Central memory CD8-positive, alpha-beta T cell (primary cell): ENCODE measurements at places on chromosomes 1 and 21.

DNA sequence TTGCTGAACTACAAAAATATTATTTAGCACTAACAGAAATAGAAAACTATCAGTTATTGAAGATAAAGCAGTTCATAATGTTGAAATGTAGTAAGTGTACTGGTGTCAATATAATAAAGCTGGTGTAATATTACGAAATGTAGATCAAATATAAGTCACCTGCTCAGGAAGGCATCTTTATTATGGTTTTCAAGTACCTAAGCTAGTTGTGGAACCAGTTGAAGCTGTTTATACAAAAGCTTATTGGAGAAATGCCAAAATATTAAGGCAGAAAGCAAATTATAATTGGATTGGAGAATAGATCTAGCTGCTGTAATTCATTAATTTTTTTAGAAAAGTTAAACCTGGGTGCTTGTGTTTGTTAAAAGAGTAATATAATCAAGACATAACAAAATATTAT lies 6.2 kb upstream of the MARK1 start:
- DNase-seq: no peak

DNA sequence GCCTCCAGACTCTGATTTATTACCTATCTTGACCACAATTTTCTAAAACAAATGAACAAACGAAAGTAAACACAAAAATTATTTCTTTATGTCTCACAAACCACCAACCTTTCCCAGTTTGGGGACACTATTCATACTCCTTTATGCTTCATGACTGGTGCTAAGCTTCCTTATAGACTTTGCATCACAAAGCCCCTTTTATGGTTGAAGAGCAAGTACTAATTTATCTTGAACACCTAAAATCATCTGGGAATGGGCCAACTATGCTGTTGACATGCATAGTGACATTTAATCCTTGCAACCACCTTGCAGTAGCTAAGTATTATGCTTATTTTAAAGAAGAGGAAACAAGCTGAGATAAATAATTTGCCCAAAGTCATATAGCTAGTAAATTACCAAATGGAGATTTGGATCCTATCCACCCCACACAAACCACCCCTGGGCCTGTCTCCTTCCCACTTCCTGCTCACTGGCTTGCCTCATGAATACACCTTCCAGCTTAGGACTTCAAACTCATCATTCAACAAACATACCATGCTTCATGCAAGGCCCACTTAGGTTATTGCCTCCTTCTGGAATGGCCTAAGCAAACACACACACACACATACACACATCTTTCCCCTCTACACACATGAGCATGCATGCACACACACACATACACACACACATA lies 192.2 kb downstream of the PLPP3 start:
- no peak for DNase-seq

DNA sequence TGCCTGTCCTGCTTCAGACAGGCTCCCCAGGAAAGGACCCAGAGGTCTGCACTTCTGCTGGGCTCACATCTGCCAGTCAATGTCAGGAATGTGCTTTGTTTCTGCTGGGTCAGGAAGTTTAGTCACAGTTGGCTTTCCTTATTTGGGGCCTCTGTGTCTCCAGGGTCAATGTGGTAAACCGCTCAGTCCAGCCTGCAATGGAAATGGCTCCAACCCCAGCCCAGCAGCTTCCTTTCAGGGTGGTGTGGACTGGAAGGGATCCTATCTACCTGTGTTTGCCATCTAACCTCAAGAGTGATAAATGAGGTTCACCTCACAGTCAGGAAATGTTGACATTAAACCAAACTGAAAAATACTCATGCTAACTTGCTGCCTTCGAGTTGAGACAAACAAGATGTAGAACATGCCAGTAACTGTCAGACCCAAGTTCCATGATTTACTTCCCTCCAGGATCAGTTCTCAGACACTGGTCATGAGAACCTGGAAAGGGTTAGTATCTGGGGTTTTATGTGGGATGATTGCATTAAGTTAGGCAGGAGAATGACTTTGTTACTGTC lies 20.3 kb downstream of the ENO1 start:
- no peak for DNase-seq

- DNase-seq: no peak
Measured at GRCh38 chr1:50724626-50725286, 235.3 kb downstream of the FAF1 start.
